ENCODE measurements at places on chromosomes 2 and 18. TPM values are rescaled to one million over a fixed set of nuclear protein-coding genes. Genes with fewer than 3 reads are reported as not detected.

Gene CEP192
- 29.1 TPM for total RNA-seq

Gene GPAT2
- total RNA-seq, result 4.3 TPM

Gene DARS1
- total RNA-seq, result 50.0 TPM

Gene DAW1
- 4.9 TPM for total RNA-seq

Gene TMEM37
- total RNA-seq, result 21.7 TPM

Gene C2orf81
- 10.0 TPM for total RNA-seq

Gene MYO1B
- 123 TPM for total RNA-seq

Gene RNF152
- 13.4 TPM for total RNA-seq

Gene TXNDC2
- 0.12 TPM for total RNA-seq

Gene SERPINB7
- total RNA-seq, result not detected

Gene RGPD3
- total RNA-seq, result 0.21 TPM

Data from lower lobe of right lung (tissue), 2 donors.